ENCODE measurements at places on chromosomes 5 and 9. TPM values are rescaled to one million over a fixed set of nuclear protein-coding genes. Genes with fewer than 3 reads are reported as not detected.

CDH10 gene
- not detected for total RNA-seq

- peak; percentile 78 for ATAC-seq
These were observed 71.6 kb upstream of the FRRS1L start for GRCh38 chr9:109238655-109239054.

GRCh38 chr5:16673241-16674201 lies 56.7 kb upstream of the RETREG1 start:
- peak; percentile 69 for ATAC-seq

GRCh38 chr9:125986966-125987365 lies 239.8 kb downstream of the PBX3 start:
- no peak for ATAC-seq

- no peak for ATAC-seq
These were observed 66.7 kb upstream of the CAST start for GRCh38 chr5:96595300-96596090.

- ATAC-seq: no peak
These were observed 35.1 kb upstream of the FREM1 start for GRCh38 chr9:14945351-14945750.
